ENCODE measurements at places on chromosomes 1 and 21.

- DNase-seq = no peak
Measured at GRCh38 chr1:24263746-24264145, 55.4 kb upstream of the GRHL3 start.

DNA sequence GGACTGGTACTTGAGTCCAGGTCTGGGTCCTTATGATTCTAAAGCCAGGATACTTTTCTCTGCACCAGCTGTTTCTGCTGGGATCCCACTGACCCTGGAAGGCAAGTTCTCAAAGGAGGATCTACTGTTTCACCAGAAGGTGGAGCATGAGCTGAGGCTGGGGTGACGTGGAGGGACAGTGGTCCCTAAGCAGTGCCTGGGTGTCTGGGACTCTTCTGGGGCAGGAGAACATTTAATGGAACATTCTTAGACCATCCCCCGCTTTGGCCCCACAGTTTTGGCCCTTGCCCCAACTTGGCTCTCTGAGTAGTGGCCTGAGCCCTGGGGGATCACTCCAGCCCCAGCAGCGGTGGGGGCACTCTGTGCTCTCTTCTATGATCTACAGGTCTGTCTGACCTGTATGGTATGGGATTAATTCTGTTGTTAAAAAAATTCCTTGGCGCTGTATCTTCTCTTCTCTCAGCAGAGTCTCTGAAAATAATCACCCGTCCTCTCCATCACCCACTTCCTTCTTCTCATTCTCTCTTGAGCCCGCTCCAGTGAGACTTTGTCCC is 60.3 kb upstream of the CSF3R start:
- peak; percentile 68 for DNase-seq

GRCh38 chr21:43741423-43742096 is 22.6 kb downstream of the PDXK start:
- DNase-seq = peak; percentile 90

GRCh38 chr1:19628879-19629278 is 15.2 kb upstream of the NBL1 start:
- DNase-seq = no peak

GRCh38 chr1:53080769-53081168 is 18.8 kb downstream of the PODN start:
- peak; percentile 20 for DNase-seq

DNA sequence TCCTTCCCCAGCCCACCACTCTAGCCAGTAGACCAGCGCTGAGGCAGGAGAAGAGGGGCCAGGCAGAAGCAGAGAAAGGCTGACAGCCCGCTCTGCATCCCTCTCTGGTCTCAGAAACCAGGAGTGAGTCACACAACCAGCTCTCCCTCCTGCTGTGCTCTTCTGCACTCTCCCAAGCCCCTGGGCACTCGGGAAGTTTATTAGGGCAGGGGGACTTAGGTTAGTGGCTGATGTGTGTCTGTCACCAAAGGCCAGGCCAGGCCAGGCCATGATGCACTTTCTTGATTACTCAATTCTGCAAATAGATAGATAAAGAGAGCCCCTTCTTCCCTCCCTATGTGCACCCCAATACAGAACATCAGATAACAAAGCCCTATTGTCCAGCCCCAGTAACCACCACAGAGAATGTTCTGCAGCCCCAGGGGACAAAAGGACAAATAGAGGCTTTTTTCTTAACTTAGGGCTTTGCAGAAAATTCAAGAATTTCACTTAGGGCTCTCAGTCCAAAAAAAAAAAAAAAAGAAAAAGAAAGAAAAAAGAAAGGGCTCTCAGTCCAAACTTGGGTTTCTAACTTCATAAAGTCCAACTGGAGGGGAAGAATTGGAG is 52.9 kb upstream of the CNTN2 start:
- peak; percentile 78 for DNase-seq

DNA sequence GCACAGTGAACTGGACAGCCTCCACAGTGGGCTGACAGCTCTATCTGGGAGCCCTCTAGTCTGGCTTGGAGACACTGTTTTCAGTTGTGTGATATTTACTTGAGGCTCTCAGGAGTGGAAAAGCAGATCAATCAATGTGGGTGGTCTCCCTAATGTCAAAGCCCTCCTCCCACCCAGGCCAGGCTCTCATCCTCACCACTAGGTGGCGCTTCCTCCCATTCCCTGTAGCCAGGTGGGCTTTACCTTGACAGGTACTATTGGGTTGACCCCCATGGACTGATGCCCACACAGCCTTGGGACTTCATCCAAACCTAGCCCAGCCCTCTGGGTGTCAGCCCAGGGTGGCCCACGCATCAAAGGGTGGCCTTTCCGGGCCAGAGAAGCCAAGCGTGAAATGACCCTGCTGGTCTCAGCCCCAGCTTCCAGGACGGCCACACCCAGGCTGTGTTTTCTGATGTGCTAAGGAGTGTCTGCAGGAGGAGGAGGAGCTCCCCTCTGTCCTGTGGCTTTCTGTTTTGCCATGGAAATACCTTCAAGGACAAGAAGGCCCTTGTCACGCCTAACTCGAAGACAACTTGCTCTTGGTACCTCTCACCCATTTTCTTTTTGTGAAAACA is 54.0 kb downstream of the CLIC6 start:
- DNase-seq = peak; percentile 87

- DNase-seq = no peak
Measured at GRCh38 chr1:87806379-87807094, 477.9 kb downstream of the LMO4 start.

DNA sequence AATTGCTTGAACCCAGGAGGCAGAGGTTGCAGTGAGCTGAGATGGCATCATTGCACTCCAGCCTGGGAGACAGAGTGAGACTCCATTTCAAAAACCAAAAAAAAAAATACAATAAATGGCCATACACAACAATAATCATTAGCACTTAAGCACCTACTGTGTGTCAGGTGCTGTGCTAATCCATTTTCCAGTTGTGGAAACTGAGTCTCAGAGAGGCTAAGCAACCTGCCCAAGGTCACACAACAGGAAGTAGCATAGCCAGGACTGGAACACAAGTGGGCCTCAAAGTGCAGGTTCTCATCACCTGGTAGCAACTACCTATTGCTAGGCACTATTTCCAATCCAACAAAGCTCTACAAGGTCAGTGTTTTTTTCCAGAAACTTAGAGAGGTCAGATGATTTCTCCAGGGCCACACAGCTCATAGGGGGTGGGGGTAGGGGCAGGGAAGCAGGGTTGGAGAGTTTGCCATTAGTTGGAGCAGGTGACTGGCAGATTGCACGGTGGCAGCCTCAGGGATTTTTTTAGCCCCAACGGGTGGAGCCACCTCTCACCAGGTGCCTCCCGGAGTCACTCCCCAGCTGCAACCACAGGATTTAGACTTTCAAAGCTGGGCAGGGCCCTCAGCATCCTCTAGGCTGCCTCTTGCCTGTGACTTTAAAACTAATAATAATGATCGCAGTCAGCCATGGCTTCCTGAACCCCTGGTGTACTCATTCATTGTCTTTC is 52.5 kb upstream of the ID3 start:
- DNase-seq = peak; percentile 55

DNA sequence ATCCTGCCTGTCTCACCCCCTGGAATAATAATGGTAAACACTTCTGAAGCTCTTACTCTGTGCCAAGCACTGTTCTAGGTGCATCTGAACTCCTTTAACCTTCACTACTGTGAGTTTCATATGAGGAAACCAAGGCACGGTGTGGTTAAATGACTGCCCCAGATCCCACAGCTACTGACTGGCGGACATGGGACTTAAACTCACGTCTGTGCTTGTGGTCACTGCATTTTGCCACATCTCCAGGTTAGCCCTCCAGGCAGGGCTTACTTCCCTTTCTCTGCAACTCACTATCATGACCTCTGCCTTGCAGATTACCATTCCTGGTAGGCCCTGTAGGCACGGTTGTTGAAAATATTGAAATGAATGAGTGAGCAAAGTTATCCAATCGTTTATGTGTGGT is 83.4 kb downstream of the ADSS2 start:
- DNase-seq = no peak

- peak; percentile 84 for DNase-seq
Measured at GRCh38 chr21:39313042-39313570, 326 bp downstream of the BRWD1 start.

GRCh38 chr1:227459326-227459841 is 104.0 kb upstream of the ZNF678 start:
- no peak for DNase-seq

GRCh38 chr1:194223596-194223995 is 1037.2 kb upstream of the B3GALT2 start:
- DNase-seq = no peak

DNA sequence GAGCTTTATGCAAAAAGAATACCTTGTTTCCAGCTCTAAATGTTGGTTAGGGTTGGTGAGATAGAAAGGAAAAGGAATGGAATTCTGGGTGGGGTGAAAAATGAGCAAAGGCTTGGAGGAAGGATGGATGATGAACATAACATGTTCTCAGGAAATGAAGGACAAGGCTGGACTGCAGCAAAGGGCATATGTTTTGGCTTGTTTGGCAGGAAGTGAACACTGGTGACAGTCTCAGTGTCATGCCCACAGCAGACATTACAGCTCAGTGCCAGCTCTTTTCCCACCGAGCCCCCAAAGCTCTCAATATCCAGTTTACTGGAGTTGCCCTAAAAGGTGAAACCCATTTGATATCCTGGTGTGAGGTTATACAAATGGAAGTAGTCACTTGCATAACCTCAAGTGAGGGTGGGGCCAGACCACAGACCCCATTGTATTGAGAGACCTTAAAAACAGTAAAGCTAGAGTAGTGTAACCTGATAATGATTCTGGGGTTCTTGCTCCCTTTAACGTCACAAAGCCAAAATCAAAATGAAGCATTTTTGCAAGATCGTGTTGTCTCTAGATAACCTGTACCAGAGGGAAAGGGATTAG is 270.6 kb downstream of the NFIA start:
- DNase-seq = peak; percentile 46

- peak; percentile 36 for DNase-seq
Measured at GRCh38 chr1:153790313-153790965, 15.2 kb downstream of the SLC27A3 start.

DNA sequence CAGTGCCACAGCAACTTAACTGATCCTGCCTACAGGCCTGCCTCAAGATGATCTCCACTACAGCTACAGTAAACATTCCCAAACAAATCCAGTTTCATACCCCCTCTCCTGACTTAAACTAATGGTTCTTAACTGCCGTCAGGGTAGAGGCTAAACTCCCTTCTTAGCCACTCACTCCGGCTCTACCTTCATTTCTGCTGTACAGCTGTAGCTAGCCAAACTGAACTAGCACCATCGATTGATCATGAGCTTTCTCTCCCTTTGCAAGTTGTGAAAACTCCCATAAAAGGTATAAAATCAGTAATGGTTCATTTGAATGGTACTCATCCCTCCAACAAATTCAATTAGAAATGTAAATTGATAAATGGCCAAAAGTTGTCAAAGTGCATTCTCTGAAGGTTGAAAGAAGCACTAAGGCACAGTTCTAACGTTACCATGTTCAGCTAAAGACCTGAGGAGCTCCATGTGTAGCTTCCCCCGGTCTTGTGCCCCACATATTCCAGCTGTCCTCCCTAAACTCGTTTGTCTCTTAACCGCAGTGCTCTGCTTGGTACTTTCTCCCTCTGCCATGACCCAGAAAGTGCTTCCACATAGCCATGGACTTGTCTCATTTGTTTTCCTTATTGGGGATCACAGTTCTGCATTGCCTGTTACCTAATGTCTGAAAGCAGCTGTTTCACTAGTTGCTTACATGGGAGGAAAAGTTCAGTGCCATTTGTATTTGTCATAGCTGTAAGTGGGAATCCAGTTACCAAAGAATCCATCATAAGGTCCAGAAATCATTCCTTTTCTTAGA is 49.8 kb downstream of the DHX9 start:
- DNase-seq = no peak

DNA sequence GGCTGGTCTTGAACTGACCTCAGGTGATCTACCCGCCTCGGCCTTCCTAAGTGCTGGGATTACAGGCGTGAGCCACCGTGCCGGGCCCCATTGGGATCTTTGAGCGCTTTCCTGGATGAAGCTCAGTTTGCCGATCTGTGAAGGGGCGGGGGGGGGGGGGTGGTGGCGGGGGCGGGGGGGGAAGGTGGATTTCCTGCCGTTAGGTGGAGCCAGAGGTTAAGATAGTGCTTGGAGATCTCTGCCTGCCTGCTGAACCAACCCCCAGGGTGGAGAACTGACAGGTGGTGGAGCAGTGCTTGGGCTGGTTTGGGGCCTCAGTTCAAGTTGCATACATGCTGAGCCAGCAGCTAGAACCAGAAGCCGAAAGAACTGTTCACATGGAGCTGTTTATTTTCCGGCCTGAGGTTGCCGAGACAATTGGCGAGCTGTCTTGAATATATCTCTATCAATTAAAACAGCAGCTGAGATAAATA is 1.7 kb downstream of the TMCC2 start:
- DNase-seq = peak; percentile 97

DNA sequence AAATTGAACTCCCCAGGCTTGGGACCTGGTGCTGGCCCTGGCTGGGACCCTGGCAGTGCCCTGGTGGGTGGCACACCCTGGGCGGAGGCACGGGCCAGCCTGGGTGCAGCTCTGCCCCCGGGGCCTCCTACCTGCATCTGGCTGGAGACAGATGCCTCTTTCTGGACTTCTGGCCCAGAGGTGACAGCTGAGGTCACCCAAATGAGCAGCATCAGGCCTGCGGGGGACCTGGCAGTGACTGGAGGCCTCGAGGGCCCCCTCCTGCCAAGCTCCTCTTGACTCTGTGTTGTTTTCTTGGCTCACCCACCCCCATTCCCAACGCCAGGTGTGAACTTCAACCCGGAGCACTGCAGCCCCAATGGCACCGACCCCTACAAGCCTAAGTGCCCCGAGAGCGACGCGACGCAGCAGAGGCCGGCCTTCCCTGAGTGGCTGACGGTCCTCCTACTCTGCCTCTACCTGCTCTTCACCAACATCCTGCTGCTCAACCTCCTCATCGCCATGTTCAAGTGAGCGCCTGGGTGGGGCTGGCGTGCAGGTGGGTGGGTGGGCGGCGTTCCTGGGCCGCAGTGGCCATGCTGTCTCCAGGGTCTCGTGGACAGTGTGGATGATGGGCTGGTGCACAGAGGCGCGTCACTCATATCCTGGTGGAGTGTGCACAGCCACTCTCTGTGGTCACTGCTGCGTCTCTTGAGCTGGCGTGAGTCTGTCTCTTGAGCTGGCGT is 41.6 kb upstream of the LRRC3 start:
- DNase-seq = no peak

GRCh38 chr21:26795866-26796329 is 49.3 kb downstream of the ADAMTS1 start:
- DNase-seq = no peak

- DNase-seq = peak; percentile 41
Measured at GRCh38 chr1:197868751-197869489, 33.5 kb upstream of the C1orf53 start.

GRCh38 chr1:10691740-10692125 is 104.7 kb downstream of the CASZ1 start:
- no peak for DNase-seq

DNA sequence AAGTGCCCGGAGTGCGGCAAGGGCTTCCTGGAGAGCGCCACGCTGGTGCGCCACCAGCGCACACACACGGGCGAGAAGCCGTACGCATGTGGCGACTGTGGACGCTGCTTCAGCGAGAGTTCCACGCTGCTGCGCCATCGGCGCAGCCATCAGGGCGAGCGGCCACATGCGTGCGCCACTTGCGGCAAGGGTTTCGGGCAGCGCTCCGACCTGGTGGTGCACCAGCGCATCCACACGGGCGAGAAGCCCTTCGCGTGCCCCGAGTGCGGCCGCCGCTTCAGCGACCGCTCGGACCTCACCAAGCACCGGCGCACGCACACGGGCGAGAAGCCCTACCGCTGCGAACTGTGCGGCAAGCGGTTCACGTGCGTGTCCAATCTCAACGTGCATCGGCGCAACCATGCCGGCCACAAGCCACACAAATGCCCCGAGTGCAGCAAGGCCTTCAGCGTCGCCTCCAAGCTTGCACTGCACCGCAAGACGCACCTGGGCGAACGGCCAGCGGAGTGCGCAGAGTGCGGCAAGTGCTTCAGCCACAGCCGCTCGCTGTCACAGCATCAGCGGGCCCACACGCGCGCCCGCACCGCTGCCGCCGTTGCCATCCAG is 10.0 kb downstream of the ZNF672 start:
- DNase-seq = no peak

GRCh38 chr1:156684227-156684782 is 7.1 kb upstream of the NES start:
- peak; percentile 26 for DNase-seq

Measured in H7 (cell line).